ENCODE measurements at places on chromosomes 6 and 20.
A peak's percentile ranks its signal among the peaks of the same experiment; 100 is the strongest.

GRCh38 chr6:105226598-105227294 is 46.9 kb upstream of the POPDC3 start:
- DNase-seq, result no peak

DNA sequence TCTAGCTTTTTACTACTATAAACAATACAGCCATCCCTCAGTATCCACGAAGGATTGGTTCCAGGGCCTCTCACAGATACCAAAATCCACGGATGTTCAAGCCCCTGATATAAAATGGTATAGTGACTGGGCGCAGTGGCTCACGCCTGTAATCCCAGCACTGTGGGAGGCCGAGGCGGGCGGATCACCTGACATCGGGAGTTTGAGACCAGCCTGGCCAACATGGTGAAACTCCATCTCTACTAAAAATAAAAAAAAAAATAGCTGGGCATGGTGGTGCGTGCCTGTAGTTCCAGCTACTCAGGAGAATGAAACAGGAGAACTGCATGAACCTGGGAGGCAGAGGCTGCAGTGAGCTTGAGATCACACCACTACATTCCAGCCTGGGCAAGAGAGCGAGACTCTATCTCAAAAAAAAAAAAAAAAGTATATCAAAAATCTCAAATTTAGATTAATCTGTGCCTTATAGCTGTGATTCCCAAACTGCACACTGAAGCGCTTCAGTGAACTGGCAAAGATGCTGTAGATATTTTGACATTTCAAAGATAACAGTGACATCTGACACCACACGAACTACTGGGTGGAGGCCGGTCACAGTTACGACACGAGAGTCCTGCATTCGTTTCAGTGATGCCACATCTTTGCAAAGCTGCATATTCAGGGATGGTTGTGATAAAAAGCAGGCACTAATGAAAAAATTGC is 38.3 kb downstream of the MRS2 start:
- no peak for DNase-seq

- no peak for DNase-seq
These were observed 333.9 kb upstream of the IRAK1BP1 start for GRCh38 chr6:78533426-78533825.

DNA sequence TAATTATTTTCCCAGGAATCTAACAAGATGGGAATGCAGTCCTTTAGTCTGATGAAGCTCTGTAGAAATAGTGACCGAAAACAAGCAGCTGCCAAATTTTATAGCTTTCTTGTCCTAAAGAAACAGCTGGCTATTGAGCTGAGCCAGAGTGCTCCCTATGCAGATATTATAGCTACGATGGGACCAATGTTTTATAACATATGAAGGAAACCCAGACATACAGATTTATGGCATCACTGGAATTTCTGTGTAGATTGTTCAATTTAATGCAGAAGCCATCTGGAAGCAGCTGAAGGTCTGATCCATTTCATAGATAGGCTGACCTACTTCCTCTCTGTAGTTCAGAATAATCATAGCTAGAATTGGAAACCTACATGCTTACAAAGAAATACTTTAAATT is 11.8 kb upstream of the SNPH start:
- no peak for DNase-seq

GRCh38 chr6:109252261-109253041 is 129.8 kb downstream of the CD164 start:
- DNase-seq, result no peak

GRCh38 chr6:166761801-166762200 is 134.8 kb upstream of the RPS6KA2 start:
- no peak for DNase-seq

- no peak for DNase-seq
These were observed 40.2 kb upstream of the RBM24 start for GRCh38 chr6:17240803-17241500.

DNA sequence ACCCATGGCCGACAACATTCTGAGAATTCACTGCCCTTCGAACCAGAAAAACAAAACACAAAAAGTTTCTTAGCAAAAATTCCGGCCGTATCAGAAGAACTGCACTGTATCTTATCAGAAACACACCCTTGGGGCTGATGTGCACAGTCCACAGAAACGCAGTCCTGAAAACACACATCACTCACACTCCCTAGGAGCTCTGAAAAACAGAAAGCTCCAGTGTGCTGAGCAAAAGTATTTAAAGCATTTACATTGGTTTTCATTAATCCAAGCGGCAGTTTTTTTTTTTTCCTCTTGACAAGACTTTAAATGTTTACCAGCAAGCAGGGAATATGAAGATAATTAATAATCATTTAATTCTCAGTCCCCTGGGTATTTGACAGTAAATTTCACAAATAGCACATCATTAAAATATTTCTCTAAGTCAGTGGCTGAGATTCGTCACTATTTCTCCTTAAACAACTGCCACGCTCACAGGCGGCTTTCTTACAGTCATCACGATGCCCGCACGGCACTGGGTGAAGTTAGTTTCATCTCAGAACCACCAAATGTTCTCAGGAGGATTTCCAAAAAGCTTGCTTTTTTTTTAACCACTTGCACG is 13.3 kb downstream of the NFATC2 start:
- DNase-seq, result peak; percentile 72

GRCh38 chr6:25401711-25402110 is 122.5 kb downstream of the CARMIL1 start:
- no peak for DNase-seq

DNA sequence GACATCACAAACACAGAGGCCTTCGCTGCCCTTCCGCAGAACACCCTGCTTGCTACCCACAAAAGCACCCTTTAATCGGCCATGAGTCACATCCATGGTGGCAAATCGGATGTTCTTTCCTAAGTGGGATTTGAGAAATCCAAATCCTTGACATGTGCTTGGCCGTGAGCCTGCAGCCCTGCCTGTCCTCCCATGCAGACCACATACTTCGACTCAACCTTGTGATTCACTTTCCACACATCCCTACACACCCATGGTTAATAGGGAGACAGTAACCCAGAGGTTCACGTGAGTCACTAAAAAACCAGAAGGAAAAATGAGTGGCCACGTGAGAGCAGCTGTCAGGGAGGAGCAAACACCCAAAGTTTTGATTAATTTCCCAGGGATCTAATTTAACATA is 19.4 kb downstream of the RAMACL start:
- DNase-seq, result no peak

- no peak for DNase-seq
These were observed 2.7 kb downstream of the FBXO9 start for GRCh38 chr6:53067849-53068361.

DNA sequence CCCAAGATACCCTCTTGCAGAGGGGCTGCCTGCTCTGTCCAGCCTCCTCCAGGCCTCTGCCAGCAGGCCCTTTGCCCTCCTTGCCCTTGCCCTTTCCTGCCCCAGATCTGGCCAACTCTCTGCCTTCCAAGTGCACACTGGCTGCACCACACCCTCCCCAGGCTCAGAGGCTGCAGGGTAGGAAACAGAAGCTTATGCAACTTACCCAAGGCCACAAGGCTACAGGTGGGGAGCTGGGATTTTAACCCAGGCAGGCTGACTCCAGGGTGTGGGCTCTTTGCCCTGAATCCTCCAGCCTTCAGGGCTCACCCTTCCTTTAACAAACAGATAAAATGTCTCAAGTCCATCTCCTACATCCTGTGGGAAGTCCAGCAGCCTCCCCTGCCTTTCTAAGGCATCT is 14.5 kb upstream of the TRAF3IP2 start:
- DNase-seq, result no peak

- no peak for DNase-seq
These were observed 14.8 kb downstream of the PEDS1 start for GRCh38 chr20:50138479-50139393.

DNA sequence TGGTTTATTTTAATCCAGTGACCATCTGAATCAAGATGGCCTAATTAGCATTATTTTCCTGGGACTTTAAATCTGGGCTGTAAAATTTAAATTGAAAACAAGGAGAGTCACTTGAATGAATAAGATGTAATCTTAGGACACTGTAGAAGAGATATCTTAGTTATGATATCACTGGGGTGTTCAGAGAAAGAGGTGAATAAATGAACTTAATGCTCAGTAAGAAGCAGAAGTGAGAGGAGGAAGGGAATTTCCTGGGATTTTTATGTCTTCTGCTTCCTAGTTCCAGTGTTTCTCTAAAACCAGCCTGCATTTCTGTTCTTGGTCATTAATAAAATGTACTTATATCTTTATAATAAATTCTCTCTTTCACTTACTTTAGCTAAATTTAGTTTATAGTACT is 136.8 kb upstream of the PTPRK start:
- DNase-seq, result no peak

DNA sequence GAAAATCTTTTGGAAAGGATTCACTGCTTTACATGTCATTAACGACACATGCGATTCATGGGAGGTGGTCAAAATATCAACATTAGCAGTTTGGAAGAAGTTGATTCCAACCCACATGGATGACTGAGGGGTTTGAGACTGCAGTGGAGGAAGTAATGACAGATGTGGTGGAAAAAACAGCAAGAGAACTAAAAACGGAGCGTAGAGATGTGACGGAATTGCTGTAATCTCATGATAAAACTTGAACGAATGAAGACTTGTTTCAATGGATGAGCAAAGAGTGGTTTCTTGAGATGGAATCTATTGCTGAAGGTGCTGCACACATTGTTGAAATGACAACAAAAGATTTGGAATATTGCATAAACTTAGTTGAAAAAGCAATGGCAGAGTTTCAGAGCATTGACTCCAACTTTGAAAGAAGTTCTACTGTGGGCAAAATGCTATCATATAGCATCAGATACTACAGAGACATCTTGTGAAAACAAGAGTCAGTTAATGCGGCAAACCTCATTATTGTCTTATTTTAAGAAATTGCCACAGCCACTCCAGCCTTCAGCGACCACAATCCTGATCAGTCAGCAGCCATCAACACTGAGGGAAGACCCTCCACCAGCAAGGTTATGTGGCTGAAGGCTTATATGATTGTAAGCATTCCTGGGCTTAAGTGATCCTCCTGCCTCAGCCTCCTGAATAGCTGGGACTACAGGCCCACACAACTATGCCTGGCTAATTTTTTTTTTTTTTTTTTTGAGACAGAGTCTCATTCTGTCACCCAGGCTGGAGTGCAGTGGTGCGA is 19.2 kb downstream of the SRSF3 start:
- DNase-seq, result no peak

GRCh38 chr6:74410630-74411029 is 714.6 kb downstream of the CD109 start:
- DNase-seq, result no peak

- DNase-seq, result no peak
These were observed 158.3 kb downstream of the FRK start for GRCh38 chr6:115902436-115902835.

DNA sequence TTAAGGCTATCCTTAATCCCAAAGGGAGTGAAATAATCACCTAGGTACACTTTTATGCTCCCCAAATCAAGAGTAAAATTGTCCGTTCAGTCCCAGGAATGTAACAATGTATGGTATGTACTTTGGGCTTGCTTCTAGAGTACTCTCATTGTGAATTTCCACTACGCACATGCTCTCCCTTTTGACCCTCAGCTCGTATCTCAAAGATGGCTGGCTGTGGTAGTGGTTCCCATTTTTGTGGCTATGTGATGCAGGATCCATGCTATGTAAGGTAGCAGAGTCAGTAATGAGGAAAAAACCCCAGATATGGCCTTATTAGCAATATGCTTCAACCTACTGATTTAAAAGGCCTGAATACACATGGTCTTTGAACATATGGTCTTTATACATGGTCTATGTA is 133.7 kb downstream of the DST start:
- no peak for DNase-seq

DNA sequence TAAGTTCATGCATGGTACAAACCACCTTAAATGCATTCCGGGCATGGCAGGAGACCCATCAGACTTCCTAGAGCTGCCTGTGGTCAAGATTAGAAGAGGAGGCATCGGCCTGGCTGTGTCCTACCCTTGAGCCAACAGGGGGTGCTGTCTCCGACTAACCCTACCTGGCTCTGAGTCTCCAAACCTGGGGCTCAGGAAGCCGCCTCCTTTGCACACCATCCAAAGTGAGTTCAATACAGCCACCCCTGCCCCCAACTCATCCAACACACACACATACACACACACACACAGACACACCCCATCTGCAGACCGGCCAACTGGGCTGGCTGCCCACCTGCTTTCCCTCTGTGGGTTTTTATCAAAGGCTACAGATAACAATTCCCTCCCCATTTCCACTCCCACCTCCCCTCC is 77.0 kb downstream of the JPH2 start:
- no peak for DNase-seq

- DNase-seq, result no peak
These were observed 160.2 kb downstream of the GMPR start for GRCh38 chr6:16398587-16398986.

DNA sequence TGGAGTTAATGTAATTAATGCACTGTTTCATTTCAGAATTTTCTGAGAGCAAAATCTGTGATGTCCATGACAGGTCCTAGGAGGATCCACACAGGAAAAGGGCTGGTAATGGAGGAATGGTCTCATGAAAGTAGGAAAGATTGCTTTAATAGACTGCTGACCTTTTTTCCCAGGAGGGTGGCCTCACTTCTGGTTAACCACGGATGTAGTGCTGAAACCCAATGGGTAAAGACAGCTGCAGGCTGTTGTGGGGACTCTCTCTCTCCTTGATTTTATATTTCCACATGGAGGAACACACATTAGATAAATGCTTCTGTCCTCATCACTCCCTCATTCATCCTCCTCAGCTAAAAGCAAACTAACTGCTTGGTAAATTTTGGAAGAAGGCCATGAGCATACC is 23.6 kb upstream of the RIPOR2 start:
- DNase-seq, result no peak

- DNase-seq, result peak; percentile 15
These were observed 793 bp downstream of the GMPR start for GRCh38 chr6:16238963-16239797.

DNA sequence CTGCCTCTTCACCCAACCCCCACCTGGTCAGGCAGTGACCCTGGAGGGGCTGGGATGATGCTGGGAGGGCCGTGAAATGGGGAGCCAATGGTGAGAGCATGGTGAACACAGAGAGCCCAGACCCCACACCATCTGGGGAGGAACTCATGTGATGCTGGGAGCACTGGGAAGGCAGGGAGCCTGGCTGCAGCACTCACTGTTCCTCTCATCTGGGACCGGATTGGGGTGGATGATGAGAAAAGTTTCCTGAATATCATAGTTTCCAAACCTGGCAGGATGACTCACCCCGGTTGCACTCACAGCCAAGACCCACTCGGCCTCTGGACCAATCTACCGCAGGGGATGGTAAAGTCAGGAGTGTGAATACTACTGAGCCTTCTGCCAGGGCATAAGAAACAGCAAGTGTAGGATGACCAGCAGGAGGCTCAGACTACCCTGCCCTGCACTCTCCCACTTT is 21.8 kb downstream of the ULBP1 start:
- no peak for DNase-seq

- DNase-seq, result no peak
These were observed 758.1 kb upstream of the EPHA7 start for GRCh38 chr6:94177429-94177828.

- DNase-seq, result no peak
These were observed 11.6 kb downstream of the PDSS2 start for GRCh38 chr6:107447663-107448216.

DNA sequence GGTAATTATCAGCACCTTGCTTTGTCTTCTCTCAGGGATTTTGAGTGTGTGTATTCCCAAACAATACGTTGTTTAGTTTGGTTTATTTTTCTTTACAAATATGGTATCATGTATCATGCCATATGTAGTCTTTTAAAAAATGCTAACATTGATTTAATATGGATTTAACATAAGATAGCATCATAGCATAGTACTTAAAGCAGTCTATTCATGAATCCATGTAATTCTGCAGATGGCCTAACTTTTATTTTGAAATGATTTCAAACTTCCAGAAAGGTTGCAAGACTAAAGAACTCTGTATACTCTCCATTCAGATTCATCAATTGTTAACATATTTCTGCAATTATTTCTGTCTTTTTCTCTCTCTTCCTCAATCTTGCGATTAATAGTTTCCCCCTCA is 7.9 kb downstream of the ZDHHC14 start:
- DNase-seq, result no peak
